ENCODE measurements at places on chromosomes 7 and 10.

DNA sequence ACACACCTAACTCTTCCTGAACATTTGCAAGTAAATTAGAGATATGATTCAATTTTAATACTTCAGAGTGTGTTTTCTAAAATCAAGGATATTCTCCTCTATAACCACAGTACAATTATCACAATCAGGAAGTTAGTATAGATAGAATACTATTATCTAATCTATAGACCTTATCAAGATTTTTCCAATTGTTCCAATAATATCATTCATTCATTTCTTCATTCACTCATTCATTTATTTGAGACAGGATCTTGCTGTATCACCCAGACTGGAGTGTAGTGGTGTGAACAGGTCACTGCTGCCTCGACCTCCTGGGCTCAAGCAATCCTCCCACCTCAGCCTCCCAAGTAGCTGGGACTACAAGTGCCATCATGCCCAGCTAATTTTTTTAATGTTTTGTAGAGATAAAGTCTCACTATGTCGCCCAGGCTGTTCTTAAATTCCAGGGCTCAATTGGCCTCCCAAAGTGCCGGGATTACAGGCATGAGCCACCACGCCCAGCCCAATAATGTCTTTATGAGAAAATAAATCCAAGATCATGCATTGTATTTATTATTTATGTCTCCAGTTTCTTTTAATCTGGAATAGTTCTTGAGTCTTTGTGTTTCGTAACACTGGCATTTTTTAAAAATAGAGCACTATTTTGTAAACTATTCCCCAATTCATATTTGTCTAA lies 10.6 kb upstream of the MRPS16 start:
- DNase-seq, result no peak

DNA sequence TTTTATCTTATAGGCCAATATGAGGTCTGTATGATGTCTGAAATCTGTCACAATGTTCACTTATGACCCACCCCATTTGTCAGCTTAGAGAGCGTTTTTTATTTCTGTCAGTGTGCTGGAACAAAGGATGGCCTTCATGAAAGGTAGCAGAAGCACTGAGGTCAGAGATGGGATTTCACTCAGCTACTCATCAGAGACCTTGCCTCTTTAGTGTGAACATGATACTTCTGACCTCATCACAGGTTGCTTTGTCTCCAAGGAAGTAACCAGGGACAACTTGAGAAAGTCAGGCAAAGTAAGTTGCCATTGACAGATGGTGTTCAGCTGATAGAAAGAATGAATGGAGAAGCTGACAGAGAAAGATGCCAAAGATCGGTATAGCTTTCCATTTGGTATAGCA lies 16.3 kb downstream of the YAE1 start:
- DNase-seq, result no peak

DNA sequence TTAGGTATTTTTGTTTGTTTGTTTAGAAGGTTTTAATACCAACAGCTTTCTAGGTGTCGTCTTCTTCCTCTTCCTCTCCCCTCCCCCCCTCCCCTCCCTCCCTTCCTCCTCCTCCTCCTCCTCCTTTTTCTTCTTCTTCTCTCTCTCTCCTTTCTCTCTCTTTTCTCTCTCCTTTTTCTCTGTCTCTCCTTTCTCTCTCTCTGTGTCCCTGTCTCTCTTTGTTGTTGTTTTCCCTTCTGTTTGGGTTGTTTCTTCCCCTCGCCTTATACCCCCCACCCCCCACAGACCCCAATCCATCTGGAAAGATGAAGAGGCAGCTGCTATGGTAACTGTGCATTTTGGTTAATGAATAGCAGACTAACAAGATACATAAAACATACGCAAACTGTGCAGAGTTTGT lies 75.5 kb downstream of the BTRC start:
- no peak for DNase-seq

DNA sequence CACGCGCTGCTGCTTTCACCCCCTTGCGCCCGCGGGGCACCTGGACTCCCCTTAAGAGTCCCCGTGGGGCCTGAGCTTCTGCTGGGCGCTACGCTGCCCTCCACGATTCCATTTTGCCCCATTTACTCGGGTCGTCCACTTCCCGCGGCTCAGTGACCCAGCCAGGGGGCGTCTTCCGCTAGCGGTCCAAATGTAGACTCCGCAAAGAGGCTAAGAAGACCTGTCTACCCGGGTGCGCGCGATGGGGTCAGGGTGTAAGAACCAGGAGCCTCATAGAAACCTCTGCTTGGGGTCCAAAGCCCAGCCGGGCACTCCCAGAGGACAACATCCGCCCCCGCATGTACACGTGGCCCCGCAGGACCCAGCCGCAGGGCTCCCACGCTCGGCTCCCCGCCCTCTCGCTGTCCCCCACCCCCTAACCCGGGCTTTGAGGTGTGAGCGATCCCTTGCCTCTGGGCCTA lies 5.2 kb upstream of the HMX2 start:
- no peak for DNase-seq

- no peak for DNase-seq
Observed at GRCh38 chr7:97460433-97460832, 271.5 kb upstream of the TAC1 start.

GRCh38 chr7:13770305-13770704 lies 219.2 kb downstream of the ETV1 start:
- no peak for DNase-seq
